ENCODE measurements at places on chromosomes 16 and 17.
A peak's percentile ranks its signal among the peaks of the same experiment; 100 is the strongest.

GRCh38 chr16:23174622-23175021 lies 7.9 kb upstream of the SCNN1G start:
- DNase-seq = no peak

GRCh38 chr16:20137194-20137593 lies 63.5 kb upstream of the GPR139 start:
- DNase-seq = no peak

- no peak for DNase-seq
Measured at GRCh38 chr16:87264634-87265033, 52.6 kb downstream of the C16orf95 start.

GRCh38 chr17:44321246-44322120 lies 3.1 kb downstream of the SLC25A39 start:
- no peak for DNase-seq

- DNase-seq = no peak
Measured at GRCh38 chr16:19655242-19655777, 62.7 kb downstream of the KNOP1 start.

GRCh38 chr16:49469311-49469670 lies 95.7 kb downstream of the C16orf78 start:
- no peak for DNase-seq

- no peak for DNase-seq
Measured at GRCh38 chr17:62163847-62164246, 98.8 kb upstream of the MED13 start.

- no peak for DNase-seq
Measured at GRCh38 chr16:19812986-19813385, 71.7 kb downstream of the GPRC5B start.

DNA sequence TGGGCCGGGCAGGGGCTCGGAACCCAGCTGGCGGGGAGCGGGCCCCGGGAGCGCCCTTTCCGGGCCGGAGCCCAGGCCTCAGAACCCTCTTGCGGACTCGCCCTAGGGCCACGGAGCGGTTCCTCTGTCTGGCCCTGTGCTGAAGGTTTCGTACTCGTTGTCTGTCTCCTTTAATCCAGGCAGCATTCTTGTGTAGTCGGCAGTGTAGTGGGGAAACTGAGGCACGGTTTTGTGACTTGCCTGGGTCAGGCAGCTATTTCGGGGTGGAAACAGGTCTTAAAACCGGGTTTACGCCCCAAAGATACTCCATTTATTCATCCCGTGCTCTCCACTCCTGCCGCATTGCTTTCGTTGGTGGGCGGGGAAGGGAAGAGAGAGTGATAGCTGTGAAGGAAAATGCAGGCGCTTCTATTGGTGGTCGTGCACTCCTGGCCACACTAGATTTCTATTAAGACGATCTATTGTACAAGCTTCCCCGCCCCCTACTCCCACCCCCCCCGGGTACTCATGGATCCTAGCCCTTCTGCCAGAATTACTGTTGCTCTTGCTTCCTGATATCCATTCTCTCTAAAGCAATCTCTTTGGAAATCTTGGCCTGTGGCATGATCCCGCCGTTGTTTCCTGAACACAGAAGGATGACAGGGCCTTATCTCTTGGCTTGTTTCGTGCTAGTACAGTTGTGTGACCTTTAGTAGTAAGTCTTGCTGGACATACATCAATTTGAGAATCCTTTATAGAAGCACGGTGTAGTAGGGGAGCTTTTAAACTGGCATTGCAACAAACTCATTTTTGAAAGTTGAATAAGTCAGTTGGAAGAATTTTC lies 751 bp downstream of the DCAF7 start:
- DNase-seq = no peak

DNA sequence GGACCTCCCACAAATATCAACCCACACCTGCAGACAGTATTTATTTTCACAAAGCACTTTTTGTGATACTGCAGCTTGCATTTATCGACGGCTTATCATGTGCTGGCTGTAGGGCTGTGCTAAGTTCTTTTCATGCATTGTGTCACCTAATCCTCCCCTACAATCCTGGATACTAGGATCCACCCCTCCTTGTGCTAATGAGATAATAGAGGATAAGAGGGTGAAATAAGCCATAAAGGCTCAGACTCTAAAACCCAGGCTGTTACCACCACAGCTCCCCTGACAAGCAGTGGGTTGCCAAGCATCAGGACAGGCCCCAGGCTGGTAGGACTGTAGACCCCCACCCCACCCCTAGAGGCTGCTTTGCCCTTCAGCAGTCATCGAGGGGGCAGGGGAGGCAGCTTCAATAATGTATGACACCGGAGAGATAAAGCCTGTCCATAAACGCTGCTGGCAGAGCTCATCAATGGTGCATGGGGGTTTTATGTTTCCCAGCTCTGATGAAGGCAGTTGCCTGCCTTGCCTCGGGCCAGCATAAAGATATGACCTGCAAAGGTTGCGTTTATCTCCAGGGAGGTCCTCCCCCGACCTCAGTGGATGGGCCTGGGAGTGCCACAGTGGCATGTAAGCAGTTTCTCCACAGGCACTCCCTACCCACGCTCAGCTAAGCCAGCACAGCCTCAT lies 73.9 kb upstream of the C16orf82 start:
- no peak for DNase-seq

DNA sequence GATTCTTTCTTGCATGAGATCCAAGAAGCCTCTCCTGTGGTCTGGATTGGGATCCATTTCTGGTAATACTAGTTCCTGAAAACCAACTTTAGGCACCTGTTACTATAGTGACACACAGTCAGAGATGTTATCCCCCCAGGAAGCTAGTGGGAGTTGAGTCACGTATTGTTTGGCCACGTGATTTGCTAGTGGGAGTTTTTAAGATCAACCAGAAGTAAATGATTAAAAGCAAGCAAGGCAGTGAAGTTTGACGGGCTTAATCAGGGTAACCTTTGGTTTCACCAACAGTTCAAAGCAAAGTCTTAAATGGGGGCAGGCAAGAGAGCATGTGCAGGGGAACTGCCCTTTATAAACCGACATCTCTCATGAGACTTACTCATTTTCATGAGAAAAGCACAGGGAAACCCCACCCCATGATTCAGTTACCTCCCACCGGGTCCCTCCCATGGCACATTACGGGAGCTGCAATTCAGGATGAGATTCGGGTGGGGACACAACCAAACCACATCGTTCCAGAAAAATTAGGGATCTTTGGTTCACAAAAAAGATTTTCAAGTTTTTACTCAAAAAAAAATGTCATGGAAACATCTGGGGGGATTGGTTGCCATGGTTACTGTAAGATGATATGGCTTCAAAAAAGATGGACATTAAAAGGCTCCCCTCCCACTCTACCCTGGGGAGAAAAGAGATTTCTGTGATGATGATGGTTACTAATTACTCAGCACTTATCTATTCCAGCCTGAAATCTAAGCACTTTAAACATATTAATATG lies 483.1 kb upstream of the ERCC4 start:
- peak; percentile 13 for DNase-seq

GRCh38 chr17:27199948-27200347 lies 94.0 kb upstream of the WSB1 start:
- DNase-seq = no peak

- DNase-seq = peak; percentile 53
Measured at GRCh38 chr17:66200685-66201092, 8.8 kb upstream of the CEP112 start.

DNA sequence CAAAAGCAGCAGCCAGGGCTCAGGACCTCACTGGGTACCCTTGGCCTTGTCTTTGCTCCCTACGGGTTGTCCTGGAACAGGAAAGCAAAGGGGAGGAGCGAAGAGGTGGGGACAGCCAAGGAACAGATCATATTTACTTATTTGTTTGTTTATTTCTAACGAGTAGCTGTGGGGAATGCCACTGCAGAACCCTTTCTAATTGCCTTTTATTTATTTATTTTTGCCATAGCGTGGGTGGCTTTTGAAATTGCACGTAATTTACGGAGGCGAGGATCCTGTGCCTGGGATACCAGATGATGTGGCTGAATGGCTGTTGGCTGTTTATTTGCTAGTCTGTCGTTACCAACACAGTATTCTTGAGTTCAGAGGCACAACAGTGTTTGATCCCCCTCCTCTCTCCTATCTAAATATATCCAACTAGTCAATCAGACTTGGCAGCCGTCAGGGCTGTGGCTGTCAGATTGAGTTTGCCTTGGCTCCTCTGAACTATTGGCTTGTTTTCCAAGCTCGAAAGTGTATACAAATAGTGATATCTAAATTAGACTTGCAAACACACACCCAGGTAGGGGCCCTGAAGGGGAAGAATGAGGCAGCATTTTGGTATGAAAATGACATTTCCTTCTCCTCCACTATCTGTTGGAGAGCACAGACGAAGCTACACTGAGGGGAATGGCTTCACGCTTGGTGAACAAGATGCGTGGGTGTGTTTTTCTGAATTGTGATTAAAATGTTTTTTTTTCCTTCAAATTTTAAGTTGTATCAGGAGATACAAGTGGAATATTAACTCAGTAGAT lies 110.4 kb downstream of the MSI2 start:
- no peak for DNase-seq

GRCh38 chr17:17982801-17983200 lies 10.1 kb downstream of the DRC3 start:
- DNase-seq = no peak

DNA sequence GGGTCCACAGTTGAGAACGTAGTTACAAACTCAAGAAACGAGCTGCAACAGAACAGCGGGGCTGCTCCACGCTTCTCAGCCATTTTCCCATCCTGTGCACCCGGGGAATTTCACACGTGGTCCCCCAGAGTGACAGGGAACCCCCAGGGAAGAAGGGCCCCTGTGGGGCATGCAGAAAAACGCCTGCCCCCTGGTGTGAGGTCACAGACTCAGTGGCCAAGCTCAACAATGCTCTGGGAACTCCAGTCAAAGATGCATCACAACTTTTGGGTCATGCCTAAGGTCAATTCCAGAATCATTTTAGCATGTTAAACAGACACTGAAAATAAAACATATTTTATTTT lies 115.4 kb downstream of the ZNF778 start:
- no peak for DNase-seq

DNA sequence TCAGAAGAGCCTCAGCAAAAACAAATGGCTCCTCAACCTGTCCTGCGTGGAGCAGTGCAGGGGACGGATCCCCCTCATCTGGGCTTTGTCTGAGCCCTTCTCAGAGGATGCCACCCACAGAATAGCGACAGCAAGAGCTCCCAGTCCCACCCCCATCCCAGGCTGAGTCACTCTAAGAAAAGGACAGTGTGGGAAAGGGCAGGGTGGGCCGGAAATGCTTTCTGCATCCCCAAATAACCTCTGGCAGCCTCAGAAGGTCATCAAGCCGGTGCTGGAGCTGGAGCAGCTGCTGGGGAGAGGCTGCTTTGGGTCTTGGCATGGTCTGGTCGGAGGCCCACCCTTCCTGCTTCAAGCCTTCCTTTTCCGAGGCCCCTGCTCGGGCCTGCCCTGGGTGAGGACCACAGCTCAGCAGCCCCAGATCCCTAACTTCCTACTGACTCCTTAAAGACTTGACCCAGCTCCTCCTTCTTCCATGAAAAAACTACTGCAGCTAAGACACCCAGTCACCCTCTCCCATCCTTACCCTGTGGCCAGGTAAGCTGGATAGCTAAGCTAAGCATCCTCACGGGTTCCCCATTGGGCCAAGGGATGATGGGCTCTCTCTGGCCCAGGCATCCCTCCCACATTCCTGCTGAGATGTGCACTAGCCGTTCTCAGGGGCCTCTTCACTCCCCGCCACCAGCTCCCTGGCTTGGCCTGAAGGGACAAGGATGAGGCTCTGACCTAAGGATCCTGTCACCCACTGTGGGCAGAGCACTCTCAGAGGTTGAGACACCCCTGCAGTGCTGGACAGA lies 8.7 kb downstream of the SLC12A4 start:
- no peak for DNase-seq

DNA sequence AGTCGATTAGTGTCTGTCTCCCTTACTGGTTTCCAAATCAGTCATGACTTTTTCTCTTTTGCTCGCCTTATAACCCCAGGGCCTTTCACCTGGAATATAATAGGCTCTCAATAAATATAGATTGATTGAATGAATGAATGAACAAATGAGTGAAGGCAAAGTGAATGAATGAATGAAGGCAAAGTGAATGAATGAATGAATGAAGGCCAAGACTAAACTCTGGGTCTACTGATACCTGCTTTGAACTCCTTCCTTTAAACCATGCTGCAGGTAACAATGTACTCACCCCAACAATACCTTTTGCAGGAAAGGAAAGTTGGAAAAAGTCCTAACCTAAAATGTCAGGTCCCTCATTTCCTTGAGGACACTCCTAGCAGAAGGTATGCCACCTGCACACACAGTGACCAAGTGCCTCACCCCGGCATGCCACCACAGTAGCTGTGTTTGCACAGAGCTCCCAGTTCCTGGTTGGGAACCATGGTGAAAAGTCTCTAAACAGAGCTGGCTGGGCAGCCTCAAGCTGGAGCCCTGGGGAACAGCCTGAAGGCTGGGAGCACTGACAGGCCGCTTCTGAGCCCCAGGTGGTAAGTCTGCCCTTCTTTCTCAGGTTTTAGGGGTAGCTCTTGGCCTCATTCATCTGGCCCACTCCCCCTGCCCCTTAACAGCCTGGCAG lies 42.7 kb upstream of the ANKFN1 start:
- no peak for DNase-seq

DNA sequence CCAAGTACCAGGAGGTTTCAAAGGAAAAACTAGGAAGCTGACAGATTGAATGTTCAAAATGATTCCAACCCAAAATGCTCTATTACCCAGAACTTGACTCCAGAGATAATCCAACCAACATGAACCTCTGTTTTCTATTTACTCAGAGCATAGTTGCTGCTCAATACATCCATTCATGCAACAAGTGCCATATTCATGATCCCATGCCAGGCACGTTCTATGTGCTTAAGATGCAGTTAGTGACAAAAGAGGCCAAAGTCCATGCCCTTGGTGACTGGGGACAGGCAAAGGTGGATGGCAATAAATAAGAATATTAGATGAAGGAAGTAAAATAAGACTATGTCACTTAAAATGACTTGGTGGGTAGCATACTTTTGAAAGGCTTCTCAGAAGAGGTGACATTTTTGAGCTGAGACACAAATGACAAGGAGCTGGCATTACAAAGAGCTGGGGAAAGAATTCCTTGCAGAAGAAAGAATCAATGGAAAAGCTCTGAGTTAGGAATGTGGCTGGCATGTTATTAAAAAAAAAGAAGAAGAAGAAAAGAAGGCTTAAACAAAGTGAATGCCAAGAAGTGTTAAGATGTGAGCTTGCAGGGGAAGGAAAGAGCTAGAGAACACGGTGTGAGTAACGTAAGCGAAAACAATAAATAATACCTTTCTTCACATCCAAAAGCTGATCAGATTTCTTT lies 34.5 kb downstream of the TOX3 start:
- DNase-seq = no peak

- no peak for DNase-seq
Measured at GRCh38 chr16:88673716-88674379, 11.0 kb upstream of the MVD start.

DNA sequence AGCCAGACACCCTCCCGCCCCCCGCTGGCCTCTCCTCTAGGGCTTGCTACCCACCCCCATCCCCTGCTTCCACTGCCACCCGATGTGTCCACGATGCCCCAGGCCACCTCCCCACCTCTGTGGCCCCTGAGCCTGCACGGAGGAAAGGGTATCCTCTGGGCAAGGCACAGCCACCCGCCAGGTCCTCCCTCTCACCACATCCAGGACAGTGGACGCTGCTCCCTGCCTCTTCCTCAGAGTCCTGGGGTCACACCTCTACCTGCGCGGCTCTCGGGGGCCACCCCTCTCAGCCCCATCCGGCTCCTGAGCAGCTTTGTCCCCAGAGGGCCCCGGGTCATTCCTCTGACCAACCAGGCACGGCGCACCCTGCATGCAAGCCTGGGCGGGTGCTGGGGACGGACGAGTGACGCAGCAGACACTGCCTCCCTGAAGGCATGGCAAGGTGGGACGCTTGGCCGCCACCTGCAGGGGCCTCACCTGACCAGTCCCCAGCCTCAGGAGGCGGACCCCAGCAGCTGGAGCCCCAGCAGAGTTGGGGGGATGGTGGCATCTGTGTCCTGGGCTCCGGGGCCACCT lies 24.8 kb downstream of the FLYWCH1 start:
- DNase-seq = no peak
